Natural killer cell treated with Interleukin-12 subunit alpha and Interleukin-12 subunit beta and Interleukin-15 and Interleukin-18, amount 100 ng/mL, for 72 hours (primary cell): ENCODE measurements at places on chromosomes 6 and 20. TPM values are rescaled to one million over a fixed set of nuclear protein-coding genes. Genes with fewer than 3 reads are reported as not detected.

Gene DZANK1
- total RNA-seq: 6.5 TPM

Gene BPIFB2
- not detected for total RNA-seq

DNA sequence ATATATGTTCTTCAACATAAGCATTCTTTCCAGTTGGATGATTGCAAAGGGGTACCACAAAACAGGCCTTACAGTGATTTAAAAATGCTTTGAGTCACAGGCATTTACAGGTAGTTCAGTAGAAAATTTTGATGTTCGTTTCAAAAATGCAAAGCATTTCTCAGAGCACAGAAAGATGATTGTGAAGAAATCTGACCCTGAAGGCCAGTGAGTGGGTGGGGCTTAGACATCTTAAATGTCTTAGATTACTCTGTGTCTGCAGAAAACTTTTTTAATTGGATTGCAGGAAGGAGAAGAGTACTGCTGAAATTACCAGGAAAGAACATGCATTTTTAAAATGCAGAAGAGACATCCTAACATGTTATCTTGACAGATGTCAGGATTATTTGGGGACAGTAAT lies 268.3 kb downstream of the CDKAL1 start:
- H3K4me3 ChIP-seq: no peak overlapping the region
- peaks cover 11% of the 10 kb centered on the region for H3K36me3 ChIP-seq
- no peaks in the 10 kb centered on the region for H3K4me1 ChIP-seq
- H3K27me3 ChIP-seq: no peaks in the 10 kb centered on the region
- no peak for DNase-seq
- no peak overlapping the region for H3K27ac ChIP-seq

Gene TTBK1
- total RNA-seq: 0.81 TPM

- H3K4me3 ChIP-seq: no peak overlapping the region
- H3K27me3 ChIP-seq: no peaks in the 10 kb centered on the region
- DNase-seq: no peak
- no peaks in the 10 kb centered on the region for H3K36me3 ChIP-seq
- H3K27ac ChIP-seq: no peak overlapping the region
These were observed 156.6 kb upstream of the HCRTR2 start for GRCh38 chr6:55017555-55018300.

DNA sequence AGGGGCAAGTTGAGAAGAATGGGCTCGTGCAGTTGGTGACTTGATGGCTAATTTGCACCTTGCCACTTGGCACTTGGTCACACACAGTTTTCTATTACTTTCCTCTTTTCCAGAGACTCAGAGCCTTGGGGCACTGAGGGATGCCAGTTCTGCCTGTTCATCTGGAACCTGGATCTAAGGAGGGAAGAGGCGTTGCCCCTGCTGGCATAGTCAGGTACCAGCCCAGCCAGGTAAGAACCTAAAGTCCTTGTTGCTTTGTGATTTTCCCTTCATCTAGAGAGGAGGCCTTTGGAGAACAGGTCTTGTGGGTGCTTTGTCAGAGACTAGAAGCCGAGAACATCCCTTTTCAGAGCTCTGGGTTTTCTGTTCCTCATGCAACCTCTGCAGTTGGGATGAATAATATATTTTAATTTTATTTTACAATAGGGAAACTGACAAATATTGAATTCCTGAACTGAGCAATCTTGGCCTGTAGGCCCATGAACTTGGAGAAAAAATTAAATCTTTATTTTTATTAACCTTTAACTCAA lies 11.4 kb downstream of the SYTL3 start:
- peak overlapping the region; percentile 7 for H3K4me3 ChIP-seq
- no peaks in the 10 kb centered on the region for H3K27me3 ChIP-seq
- peak overlapping the region; percentile 33 for H3K27ac ChIP-seq
- no peak for DNase-seq
- peaks cover 46% of the 10 kb centered on the region for H3K4me1 ChIP-seq
- peaks cover 24% of the 10 kb centered on the region for H3K36me3 ChIP-seq

- no peak for DNase-seq
- peaks cover 8% of the 10 kb centered on the region for H3K4me1 ChIP-seq
- H3K27ac ChIP-seq: no peak overlapping the region
These were observed 14.7 kb downstream of the IPCEF1 start for GRCh38 chr6:154341871-154342270.

DNA sequence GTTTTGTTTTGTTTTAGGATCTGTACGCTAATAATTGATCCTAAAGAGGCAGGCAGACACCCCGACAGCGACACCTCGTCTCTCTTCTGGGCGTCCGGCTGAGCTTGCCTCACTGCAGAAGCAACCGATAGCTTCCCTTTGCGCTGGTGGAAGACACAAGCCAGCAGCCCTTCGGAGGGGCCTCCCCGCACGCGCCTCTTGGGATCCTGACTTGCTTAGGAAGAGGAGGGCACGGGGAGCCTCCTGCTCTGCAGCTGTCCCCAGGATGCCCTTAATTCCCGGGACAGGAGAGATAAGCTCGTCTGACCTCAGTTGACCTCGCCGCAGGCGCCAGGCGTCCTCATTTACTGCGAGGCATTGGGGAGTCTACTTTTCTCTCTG lies 94.0 kb downstream of the CD83 start:
- H3K27ac ChIP-seq: peak overlapping the region; percentile 50
- H3K4me1 ChIP-seq: no peaks in the 10 kb centered on the region
- H3K27me3 ChIP-seq: peaks cover 8% of the 10 kb centered on the region
- H3K36me3 ChIP-seq: no peaks in the 10 kb centered on the region

- DNase-seq: no peak
- no peaks in the 10 kb centered on the region for H3K4me1 ChIP-seq
- peak overlapping the region; percentile 31 for H3K4me3 ChIP-seq
These were observed 9.3 kb upstream of the DTD1 start for GRCh38 chr20:18578581-18578980.

Gene SCUBE3
- not detected for total RNA-seq

Gene HLA-B
- total RNA-seq: 3,852 TPM

DNA sequence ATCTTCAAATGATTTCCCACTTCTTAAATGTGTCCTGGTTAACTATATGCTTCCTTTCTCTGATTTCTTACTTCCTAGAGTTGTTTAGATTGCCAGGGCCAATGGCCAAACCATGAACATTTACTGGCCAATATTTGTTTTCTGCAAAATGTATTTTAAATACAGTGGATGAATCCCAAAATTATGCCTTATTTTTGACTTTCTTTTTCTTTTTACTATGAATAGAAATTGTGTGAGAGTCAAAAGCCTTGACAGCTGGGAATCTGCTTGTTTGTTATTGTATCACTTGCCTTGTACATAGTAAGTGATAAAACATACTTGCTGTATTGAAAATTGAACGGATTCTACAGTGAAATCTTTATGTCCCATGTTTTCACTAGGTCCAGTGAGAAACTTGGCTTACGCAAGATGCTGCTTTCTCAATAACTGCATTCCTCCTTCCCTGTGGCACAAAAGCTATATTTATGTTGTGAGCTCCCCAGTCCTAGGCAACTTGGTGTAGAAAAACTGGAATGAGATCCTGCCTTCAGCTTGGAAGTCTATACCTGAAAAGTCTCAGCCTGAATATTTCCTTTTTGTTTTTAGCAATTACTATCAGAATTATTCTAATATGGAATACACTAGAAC lies 295.2 kb downstream of the EPHA7 start:
- H3K27ac ChIP-seq: no peak overlapping the region
- H3K4me1 ChIP-seq: no peaks in the 10 kb centered on the region
- DNase-seq: no peak
- H3K36me3 ChIP-seq: no peaks in the 10 kb centered on the region

- H3K4me3 ChIP-seq: no peak overlapping the region
- no peaks in the 10 kb centered on the region for H3K4me1 ChIP-seq
- no peak for DNase-seq
- H3K27me3 ChIP-seq: no peaks in the 10 kb centered on the region
- H3K36me3 ChIP-seq: no peaks in the 10 kb centered on the region
- no peak overlapping the region for H3K27ac ChIP-seq
These were observed 237.5 kb downstream of the EYA4 start for GRCh38 chr6:133478673-133479072.

- DNase-seq: no peak
- no peak overlapping the region for H3K4me3 ChIP-seq
- no peaks in the 10 kb centered on the region for H3K27me3 ChIP-seq
- no peaks in the 10 kb centered on the region for H3K36me3 ChIP-seq
These were observed 124.1 kb downstream of the CBLN4 start for GRCh38 chr20:55881204-55881603.

- no peaks in the 10 kb centered on the region for H3K36me3 ChIP-seq
- H3K27ac ChIP-seq: peak within 1 kb of the TSS; percentile 48
- H3K4me3 ChIP-seq: peak within 1 kb of the TSS; percentile 82
- DNase-seq: peak; percentile 96
These were observed at the start of gene CABLES2 for GRCh38 chr20:62407221-62407992. Gene CABLES2, minus strand, starts transcription at chr20:62407285. Its CDS starts 9 bp downstream, at chr20:62407276.
